NCI-H774 (cell line): ENCODE measurements at places on chromosomes 4 and X.

GRCh38 chr4:3219761-3220475, 29.0 kb upstream of the MSANTD1 start:
- no peak for DNase-seq

- DNase-seq = no peak
Observed at GRCh38 chr4:655464-656151, 18.5 kb downstream of the ATP5ME start.

DNA sequence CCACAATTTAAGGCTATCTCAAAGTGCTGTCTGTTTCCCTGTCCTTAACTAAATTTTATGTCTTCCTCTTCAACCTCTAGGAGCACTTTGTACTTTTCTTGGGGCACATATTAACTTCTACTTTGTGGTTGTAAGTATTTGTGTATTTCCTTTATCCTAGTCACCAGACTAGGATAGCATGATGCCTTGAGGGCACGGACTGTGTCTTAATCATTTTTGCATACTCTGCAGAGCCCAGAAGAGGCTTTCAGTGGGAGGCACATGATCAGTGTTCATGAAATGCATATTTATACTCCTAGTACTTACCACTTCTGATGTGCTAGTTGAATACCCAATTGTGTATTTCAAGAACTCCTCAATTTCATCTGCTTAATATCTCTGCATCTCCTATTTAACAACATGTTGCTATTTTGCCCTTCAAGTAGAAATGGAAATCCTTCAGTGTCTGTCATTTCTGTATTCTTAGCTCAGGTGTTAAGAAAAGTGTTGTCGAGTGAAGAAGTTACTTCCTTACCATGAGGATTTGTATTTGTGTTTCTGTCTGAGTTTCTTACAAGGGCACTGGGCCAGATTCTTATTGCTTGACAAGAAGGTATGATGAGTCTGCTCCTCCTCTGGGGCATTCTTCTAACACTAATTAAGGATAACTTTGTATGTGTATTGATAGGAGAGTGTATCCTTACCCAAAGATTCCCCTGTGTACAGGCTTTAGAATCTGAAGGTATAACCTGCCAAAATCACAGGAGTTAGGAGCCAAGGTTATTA, 28.3 kb upstream of the PGRMC2 start:
- DNase-seq = no peak

- no peak for DNase-seq
Observed at GRCh38 chr4:144451766-144452450, 194.0 kb upstream of the HHIP start.
